ENCODE measurements at places on chromosomes 11 and 22. TPM values are rescaled to one million over a fixed set of nuclear protein-coding genes. Genes with fewer than 3 reads are reported as not detected.

DNA sequence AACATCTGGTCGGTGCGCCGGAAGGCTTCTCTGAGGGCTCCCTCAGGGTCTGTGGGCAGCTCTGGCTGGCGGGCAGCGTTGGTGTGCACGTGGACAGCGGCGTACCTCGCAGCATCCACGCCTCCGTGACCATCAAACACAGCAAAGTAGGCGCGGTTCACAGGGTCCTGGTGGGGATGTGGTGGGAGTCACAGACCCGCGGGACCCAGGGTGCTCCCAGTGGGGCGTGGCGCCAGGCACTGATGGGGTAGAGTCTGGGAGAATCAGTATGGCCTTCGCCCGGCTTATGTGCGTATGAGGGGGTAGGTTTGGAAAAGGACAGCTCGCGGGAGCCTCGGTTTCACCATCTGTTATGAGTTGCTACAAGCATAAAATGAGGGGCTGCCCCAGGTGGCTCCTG, 19.2 kb downstream of the PPM1F start:
- no peak for DNase-seq

DNA sequence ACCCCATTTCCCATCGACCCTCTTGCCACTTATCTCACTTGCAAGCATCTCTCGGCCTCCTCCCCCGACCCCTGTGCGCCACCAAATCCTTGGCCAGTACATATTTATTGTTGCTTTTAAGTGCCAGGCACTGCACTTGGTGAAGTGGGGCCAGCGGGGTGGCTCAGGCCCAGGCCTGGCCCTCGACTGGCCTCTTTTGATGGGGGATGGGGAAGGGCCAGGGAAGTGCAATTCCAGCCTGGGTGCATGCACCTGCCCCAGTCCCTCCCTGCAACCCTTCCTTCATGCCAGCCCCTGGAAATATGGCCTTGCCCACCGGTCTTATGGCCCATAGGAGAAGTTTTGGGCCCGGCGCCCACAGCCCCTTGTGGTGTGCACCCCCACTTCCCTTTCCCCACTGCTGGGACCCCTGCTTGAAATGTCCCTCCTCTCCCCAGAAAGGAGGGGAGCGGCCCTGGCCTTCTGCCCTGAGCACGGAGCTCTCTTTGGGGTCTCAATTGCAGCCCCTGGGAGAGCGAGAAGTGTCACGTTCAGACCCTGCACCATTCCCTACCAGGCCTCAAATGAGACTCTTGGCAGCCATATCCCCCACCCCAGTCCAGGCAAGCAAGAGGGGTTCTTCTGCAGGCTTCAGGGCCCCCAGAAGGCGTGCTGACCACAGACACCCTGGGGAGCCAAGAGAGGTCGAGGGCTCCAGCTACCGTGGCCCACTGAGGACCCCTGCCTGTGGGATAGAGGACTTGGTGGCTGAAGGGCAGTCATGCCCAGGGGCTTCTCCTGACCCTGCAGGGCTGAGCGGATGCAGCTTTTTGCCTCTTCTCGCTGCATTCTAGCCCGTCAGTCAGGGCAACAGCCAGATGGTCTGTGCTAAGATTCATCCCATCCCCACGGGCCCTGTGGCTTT, 961 bp downstream of the SUSD2 start:
- no peak for DNase-seq

DNA sequence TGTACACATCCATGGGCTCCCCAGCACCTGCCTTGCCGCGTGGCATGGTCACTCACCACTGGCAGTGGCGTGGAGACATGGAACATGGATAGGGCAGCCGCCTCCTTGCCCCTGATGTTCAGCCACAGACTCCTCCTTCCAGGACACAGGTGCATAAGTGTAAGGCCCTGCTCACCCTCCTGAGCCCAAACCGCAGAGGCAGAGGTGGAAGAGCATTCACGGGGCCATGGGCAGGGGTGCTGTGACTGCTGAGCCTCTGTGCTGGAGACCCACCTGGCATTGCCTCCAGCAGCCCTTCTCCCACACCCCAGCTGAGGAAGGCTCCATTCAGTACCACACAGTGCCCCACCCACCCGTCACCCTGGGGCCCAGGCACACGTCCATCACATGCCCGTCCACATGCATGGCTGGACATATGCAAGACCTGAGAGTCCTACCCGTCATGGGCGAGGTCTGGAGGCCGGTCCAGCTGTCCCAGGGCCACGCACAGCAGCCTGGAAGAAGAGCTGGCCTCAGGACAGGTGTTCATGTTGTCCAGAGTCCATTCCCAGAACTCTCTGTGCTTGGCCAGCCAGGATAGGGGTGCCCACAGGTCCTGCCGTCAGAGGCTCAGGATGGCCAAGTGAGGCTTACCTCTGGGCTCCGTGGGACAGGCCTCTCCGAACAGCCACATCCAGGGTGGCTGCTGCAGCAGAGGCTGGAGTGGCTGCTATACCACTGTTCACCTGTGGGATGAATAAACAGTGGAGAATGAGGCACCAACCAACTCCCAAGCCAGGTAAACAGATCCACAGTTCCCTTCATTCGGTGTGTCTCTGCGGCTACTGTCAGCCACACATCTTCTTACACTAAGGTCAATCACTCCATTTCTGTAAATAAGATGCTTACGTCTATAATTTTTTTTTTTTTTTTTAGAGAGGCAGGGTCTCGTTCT, 1.7 kb upstream of the TUBGCP6 start:
- DNase-seq, result no peak

GRCh38 chr22:42397332-42398249, 34.6 kb downstream of the NFAM1 start:
- no peak for DNase-seq

DNA sequence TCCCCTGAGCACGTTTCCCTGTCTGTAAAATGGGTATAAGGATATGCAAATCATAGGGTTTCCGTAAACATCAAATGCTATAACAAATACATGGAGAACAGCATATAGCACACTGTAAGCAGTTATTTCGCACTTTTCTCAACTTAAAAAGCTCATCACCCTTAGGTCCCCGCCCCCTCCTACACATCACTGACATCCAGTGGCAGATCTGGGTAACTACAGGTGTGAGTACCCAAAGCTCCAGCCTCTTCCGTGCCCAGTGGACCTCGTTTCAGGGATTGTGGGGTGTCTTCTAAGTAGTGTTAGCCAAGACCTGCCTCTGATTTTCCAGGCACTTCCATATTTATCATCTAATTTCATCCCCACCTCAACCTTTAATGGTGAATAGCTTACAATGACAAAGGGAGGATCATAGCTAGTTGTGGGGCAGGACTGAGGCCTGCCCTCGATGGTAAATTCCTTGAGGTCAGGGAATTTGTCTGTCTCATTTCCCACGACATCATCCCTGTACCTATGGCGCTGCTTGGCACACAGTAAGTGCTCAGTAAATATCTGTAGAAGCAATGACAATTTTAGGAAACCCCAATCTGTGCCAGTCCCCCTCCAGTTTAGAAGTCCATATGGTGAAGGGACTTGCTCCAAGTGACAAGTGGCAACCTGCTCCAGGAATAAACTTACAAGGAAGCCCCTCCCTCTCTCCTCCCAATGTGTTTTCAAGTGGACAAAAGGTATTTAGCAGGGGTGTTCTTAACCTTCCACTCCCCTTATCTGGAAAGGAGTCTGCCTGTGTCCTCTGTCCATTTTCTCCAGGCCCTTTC, 340.5 kb downstream of the TENM4 start:
- no peak for DNase-seq

DNA sequence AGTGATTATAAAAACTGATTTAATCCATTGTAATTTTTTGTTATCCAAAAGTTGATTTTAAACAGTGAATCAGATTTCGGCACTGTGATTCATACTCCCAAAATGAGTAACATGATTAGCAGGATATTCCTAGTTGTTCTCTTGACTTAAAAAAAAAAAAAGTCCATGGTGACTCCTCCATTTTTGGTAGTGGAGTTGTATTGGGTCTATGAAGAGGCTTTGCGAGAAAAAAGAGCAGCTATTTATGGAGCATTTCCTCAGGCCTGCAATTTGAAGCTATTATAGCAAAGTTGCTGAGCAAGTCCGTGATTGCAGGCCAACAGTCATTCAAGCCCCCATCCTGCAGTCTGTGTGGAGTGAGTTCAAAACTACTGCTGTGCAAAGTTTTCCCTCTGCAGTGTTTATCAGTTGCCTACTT, 28.8 kb downstream of the YAP1 start:
- DNase-seq, result no peak

DNA sequence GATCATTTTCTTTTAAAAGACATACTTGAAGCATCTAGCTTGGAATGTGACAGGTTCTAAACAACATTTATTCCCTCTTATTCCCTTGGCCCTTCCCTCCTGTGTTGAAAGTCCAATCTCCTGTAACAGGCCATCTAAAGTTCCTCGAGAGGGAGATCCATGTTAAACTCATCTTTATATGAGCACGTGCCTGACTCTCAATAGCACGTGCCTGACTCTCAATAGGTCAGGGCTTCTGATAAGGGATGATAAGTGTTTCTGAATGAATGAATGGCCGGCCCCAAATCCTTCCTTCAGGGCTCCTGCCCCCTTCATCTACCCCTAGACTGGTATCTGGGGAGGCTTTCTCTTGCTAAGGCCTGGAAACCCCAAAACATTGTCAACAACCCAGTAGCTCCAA, 27.2 kb downstream of the RPL27A start:
- DNase-seq, result no peak

DNA sequence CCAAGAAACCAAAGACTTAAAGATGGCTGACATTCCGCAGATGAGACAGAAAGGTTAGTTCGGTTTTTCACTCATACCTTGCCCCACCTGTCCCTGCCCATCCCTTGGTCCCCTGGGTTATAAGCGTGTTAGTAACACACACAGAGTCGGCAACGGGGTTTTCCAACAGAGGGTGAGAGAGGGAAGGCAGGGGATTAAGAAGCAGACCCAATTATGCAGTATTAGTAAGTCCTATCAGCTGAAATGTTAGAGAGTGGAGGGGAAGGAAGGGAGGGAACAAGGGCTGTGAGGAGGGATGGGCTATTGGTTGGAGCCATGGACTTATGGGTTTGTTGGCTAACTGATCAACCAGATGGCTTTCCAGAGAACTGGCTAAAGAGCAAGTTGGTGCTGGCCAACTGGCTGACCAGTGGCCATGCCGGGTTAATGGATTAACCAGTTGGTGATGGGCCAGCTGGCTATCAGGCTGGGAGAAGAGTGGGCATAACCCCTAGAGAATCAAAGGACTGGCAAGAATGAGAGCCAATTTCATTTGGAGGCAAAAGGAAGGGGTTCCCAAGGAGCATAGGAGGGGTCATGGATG, 45.5 kb downstream of the NRXN2 start:
- DNase-seq, result no peak

GRCh38 chr11:126175393-126175792, 36.1 kb downstream of the RPUSD4 start:
- DNase-seq, result no peak

- no peak for DNase-seq
Measured at GRCh38 chr11:83037877-83038276, 33.8 kb downstream of the RAB30 start.

- no peak for DNase-seq
Measured at GRCh38 chr22:32868946-32869345, 67.4 kb downstream of the TIMP3 start.

DNA sequence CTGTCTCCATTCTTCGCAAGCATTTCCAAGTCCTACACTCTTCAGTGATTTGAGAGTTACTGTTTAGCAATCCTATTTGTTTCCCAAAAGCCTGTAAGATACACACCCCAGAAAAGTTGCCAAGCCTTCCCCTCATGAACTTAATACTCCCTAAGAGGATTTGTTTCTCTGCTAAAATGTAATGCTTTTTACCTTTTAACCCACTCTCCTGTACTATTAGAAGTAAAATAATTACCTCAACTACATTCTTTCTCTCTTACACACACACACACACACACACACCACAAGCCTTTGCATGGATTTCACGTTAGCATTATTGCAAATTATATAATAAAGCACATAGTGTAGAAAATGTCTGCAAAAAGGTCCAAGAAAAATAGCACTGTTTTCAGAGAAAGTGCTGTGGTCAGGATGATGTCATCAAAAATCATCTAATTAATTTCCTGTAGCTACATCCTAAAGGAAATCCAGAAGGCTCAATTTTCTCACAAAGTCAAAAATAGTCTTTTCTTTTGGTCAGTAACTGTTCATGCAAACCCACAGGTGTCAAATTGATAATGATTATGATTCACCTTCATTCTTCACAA, 364.1 kb upstream of the PITPNB start:
- no peak for DNase-seq

DNA sequence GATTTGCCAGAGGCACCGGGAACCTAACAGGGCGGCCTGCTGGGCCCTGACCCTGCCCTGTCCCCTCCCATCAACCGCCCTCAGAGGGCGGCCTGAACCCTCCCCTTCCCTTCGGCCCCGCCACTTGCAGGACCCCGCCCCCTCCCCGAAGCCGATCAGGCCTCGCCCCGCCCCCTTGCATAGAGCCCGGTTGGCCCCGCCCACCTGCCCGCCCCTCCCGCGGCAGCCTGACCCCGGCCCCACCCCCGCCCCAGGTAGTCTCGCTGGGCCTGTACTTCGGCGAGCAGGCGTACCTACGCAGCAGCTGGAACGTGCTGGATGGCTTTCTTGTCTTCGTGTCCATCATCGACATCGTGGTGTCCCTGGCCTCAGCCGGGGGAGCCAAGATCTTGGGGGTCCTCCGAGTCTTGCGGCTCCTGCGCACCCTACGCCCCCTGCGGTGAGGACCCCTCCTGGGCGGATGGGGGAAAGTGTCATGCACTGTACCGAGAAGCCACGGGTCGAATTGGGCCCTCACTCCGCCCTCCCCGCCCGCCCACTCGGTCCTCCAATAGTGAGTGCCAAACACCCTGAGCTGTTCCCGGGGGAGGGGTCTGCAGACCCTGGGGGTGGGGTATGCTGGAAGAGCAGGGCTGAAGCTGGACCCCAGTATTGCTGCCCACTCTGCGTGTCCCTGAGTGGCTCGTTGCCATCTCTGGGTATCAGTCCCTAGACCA, 94.1 kb downstream of the CACNA1I start:
- no peak for DNase-seq

DNA sequence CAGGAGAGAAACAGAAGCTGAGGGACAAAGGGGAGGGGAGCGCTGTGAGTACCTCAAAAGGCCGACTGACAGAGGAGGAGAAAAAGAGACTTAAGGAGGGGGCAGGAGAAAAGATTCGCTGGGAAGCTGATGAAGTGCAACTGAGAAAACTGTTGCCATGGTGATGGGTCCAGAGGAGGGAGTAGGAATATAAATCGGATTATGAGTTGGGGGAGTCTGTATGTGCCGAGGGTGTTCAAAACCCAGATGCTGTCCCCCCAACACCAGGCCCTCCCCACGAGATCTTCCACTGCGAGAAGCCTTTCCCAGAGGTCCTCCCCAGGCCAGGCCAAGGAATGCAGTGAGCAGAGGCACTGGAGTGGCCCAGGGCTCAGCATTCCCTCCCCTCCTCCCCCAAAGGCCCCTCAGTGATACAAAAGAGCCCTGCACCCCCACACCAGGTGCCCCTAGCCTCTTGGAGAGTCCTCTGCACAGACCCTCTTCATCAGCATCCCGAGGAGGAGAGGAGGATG, 13.7 kb upstream of the BCL9L start:
- no peak for DNase-seq

- no peak for DNase-seq
Measured at GRCh38 chr11:108538502-108538901, 40.3 kb upstream of the POGLUT3 start.

- DNase-seq, result no peak
Measured at GRCh38 chr11:126589492-126589803, 234.0 kb downstream of the ST3GAL4 start.

The KCNQ1 gene
- 5.4 TPM for total RNA-seq

The PHOX2A gene
- total RNA-seq, result not detected

The SCGB1A1 gene
- total RNA-seq, result not detected

The OR52N5 gene
- not detected for total RNA-seq

The CSF2RB gene
- total RNA-seq, result 28.4 TPM

The SLC25A18 gene
- 7.9 TPM for total RNA-seq

The GGTLC2 gene
- total RNA-seq, result not detected
